Thyroid gland (tissue), 4 donors: ENCODE measurements at places on chromosomes 2 and 18. TPM values are rescaled to one million over a fixed set of nuclear protein-coding genes. Genes with fewer than 3 reads are reported as not detected.

The ZNF385B gene
- total RNA-seq = 2.8 TPM

The ABHD1 gene
- 0.71 TPM for total RNA-seq

The M1AP gene
- total RNA-seq = 2.4 TPM

The VPS54 gene
- total RNA-seq = 40.8 TPM

The C2orf15 gene
- total RNA-seq = 2.6 TPM

The AQP12B gene
- not detected for total RNA-seq

The TLX2 gene
- total RNA-seq = not detected

The PLCL1 gene
- total RNA-seq = 10.4 TPM

The GAREM2 gene
- 0.49 TPM for total RNA-seq

The ADAM23 gene
- 0.20 TPM for total RNA-seq

The CRYBA2 gene
- not detected for total RNA-seq

The STON1 gene
- total RNA-seq = 12.1 TPM

The PAX8 gene
- 2,156 TPM for total RNA-seq

The TXNL4A gene
- total RNA-seq = 22.9 TPM

The DSC2 gene
- total RNA-seq = 11.7 TPM

The TNFRSF11A gene
- 11.6 TPM for total RNA-seq

The DNAH7 gene
- 21.7 TPM for total RNA-seq

The UGT1A7 gene
- not detected for total RNA-seq

The TGFA gene
- 20.3 TPM for total RNA-seq

The NCL gene
- 105 TPM for total RNA-seq

The PROM2 gene
- 22.6 TPM for total RNA-seq

The SLC16A14 gene
- 2.1 TPM for total RNA-seq

The PSMG2 gene
- total RNA-seq = 86.1 TPM

The ANKRD53 gene
- 1.5 TPM for total RNA-seq

The IL1R1 gene
- 112 TPM for total RNA-seq

The GALNT5 gene
- not detected for total RNA-seq

The IL1R2 gene
- total RNA-seq = 2.7 TPM

The C2orf72 gene
- total RNA-seq = not detected

The AKAIN1 gene
- not detected for total RNA-seq

The FOXD4L1 gene
- total RNA-seq = 2.0 TPM

The OR6B2 gene
- total RNA-seq = not detected

The CFC1 gene
- total RNA-seq = not detected

The CDH19 gene
- total RNA-seq = 0.78 TPM

The HOXD11 gene
- total RNA-seq = not detected

The PCARE gene
- total RNA-seq = 0.11 TPM

The TFPI gene
- 147 TPM for total RNA-seq

The LYG2 gene
- not detected for total RNA-seq

The CYRIA gene
- 48.0 TPM for total RNA-seq

The DNAH6 gene
- 3.2 TPM for total RNA-seq

The BMP10 gene
- not detected for total RNA-seq

The ATP6V1B1 gene
- not detected for total RNA-seq

The GLI2 gene
- 1.2 TPM for total RNA-seq
